ENCODE measurements at places on chromosomes 2 and 18.

DNA sequence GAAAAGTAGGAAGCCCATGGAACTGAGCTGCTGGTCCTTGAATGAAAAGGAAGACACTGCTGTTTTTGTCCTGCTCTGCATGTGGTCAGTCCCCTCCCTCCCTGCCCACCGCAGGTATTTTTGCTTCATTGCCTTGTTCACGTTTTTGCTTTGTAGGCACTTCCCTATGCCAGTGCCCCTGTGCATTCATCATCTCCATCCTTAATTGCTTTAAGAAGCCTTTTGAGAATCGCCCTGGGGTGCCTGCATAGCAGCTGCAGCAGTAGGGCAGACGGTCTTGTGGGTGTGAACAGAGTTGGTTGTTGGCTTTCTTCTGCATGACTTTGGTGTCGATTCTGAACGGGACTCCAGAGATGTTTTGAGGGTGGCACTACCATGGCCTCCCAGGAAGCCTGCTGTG lies 97.0 kb downstream of the CABLES1 start:
- no peak for DNase-seq

GRCh38 chr2:203681978-203682377 lies 24.5 kb upstream of the CD28 start:
- DNase-seq: no peak

DNA sequence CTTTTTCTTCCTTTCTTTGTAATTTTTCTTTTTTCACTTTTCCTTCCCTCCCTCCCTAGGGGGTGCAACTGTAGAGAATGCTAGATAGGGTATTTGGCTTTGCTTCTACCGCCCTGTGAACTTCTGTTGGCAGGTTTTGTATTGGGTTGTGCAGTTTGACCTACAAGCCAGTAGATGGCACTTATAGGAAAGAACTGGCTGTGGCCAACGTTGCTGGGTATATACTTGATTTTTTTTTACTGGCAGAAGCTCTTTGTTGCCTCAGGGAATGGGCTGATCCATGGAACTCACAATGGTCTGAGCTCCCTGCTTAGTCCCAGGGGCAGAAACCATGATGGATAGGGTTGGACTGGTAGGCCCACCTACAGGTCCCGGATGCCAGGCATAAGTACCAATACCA lies 1019.5 kb upstream of the LRRTM1 start:
- no peak for DNase-seq

- DNase-seq: no peak
Observed at GRCh38 chr18:44779753-44780292, 99.1 kb downstream of the SETBP1 start.

GRCh38 chr2:225637259-225637658 lies 237.7 kb downstream of the NYAP2 start:
- DNase-seq: peak; percentile 26

- peak; percentile 30 for DNase-seq
Observed at GRCh38 chr18:11387880-11388279, 221.5 kb upstream of the SLC35G4 start.

GRCh38 chr2:150688016-150688415 lies 200.5 kb upstream of the RND3 start:
- no peak for DNase-seq

- DNase-seq: peak; percentile 42
Observed at GRCh38 chr2:118852605-118853128, 5.2 kb upstream of the EN1 start.

- no peak for DNase-seq
Observed at GRCh38 chr2:191351921-191352320, 106.7 kb downstream of the MYO1B start.

GRCh38 chr18:9982711-9983110 lies 68.9 kb downstream of the VAPA start:
- no peak for DNase-seq

DNA sequence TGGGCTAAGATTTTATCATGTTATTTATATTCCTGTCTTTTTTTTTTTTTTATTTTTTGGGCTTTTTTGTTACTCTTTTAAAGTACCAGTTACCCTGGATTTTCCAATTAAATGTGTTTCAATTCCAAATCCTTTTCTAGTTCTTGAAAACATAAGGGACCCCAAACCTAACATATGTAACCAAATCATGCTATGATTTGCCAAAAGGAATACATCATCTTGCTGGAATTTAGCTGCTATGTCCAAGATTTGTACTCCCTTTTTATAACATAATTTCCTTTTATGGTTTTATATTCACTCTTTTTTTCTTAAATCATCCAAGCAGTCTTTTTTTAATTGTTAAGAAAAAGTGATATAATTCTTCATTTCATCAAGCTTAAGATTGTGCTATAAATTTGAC lies 60.9 kb upstream of the DSEL start:
- no peak for DNase-seq

- no peak for DNase-seq
Observed at GRCh38 chr18:76873311-76873710, 51.0 kb downstream of the ZNF236 start.

DNA sequence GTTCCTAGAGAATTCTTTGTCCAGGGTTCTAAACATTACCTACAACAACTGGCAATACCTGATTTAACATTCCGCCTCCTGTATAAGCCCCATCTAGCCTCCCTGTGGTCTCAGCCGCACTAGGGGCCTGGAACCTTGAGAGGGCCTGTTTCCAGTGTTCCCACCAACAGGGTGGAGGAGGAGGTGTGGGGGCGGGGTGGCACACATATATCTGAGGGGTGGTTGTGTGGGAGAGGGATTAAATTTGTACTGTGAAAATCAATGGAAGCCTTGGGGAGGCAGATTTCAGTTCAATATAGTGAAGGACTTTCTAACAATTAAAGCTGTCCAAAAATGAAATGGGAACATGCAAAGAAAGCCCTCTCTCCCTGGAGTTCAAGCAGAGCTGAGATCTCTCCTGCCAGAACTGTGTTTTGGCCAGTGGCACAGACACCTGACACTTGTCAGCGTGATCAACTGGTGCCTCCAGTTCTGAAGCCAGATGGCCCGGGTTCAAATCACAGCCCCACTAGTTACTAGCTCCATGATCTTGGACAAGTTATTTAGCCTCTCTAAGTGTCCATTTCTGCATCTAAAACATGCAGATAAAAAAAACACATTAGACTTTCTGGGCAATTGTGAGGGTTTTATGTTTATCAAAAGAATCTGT lies 17.0 kb upstream of the FZD7 start:
- DNase-seq: no peak

DNA sequence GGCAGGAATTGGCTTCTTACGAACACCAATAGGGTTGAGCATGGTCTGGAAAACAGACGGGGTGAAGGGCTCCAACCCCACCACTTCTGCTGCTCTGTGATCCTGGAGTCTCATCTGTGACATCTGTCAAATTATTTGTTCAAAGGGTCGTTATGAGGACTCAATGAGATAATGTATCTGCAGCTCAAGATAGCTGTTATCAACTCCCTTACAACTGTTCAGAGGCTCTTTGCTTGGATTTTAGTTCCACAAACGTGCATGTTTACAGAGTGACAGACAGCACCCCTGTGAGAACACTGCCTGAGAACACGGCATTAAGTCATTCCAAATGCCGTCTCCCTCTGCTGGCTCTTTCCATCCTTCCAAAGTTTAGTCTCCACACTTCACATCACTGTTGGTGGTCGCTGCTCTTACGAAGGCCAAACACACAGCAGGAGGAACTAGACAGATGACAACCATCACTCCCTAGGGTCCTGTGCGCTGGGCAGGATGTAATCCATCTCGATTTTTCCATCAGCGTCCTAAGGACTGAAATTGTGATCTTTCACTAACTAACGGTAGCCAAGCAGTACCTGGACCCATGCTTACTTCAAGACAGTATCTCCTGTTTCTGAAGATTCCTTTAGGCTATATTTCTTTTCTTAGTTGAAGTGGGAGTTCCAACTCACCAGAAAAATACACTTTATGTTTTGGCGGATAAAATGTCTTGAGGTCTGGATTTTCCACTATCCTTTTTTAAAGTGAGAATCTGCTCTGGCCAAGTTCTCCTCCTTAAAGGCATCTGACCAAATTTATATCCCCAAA lies 220.3 kb downstream of the ANAPC1 start:
- DNase-seq: peak; percentile 83
